ENCODE measurements at places on chromosomes 1 and 21.
A peak's percentile ranks its signal among the peaks of the same experiment; 100 is the strongest.

DNA sequence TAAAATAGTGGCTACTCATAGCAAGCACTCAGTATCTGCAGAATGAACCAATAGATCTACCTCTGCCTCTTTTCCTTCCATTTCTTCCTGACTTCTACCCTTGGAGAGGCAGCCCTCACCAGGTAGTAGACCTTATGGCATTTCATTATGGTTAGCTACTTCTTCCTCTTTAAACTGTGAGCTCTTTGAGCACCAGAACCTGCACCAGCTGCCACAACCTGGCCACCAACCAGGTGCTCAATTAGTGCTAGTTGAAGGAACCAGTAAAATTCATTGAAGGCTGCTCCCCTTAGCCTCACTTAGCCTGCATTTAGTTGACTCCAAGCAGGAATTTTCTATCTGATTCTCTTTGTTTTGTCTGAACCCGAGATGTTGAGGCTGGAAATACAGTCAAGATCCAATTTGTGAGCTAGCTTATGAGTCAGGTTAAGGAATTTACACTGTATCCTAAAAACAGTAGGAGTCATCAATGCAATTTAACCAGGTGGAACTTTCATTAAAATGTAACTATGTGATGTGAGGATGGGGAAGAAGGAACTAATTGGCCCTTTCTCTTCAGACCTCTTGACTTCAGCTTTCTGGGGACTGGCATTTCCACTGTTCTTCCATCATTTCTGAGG, 81.5 kb upstream of the UBE2U start:
- DNase-seq: no peak

GRCh38 chr1:31674626-31675025, 29.2 kb downstream of the COL16A1 start:
- no peak for DNase-seq

- no peak for DNase-seq
Measured at GRCh38 chr1:23473037-23473800, 10.8 kb downstream of the ASAP3 start.

DNA sequence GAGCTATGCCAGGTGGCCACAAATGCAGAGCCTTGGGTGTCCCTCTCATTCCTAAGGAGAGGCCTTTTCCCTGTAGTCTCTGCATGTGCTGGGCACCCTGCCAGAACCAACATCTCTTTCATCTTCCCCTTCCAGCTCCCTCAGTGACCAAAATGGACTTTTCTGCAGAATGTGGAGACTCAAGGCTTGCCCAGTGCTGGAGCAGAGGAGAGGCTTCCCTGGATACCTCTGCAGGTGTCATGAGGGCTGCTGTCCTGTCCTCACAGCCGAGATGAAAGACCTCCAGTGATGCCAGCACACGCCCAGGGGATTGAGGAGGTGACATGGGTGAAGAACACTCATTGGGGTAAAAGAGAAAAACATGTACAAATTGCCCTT, 347.0 kb upstream of the AJAP1 start:
- DNase-seq: no peak

DNA sequence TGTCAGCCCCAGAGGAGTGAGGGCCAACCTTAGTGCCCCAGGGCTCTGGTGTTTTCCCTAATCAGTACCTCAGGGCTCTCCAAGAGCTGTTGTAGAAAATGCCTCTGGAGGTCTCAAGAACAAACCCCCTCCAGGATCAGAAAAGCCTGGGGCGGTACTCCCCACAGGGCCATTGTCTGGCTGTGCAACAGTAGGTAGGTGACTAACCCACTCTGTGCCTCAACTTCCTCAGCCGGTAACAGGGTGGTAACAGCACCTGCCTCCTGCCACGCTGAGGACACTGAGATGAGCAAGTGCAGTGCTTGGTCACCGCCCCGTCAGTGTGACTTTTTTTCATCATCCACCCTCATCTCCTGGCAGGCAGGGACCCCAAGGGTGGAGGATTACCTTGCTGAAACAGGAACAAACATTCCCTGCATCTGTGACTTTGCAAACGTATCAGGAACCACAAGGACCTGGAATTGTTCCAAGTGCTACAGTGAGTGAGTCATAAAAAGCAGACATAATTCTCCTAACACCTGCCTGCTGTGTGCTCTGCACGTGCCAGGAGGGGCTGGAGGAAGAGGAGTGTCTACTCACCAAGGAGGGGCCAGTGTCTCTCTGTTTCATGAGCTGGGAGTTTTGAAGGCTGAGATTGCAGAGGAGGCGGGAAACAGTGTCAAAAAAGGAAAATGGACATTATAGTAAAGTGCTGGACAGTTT, 440.8 kb downstream of the NPHP4 start:
- no peak for DNase-seq

DNA sequence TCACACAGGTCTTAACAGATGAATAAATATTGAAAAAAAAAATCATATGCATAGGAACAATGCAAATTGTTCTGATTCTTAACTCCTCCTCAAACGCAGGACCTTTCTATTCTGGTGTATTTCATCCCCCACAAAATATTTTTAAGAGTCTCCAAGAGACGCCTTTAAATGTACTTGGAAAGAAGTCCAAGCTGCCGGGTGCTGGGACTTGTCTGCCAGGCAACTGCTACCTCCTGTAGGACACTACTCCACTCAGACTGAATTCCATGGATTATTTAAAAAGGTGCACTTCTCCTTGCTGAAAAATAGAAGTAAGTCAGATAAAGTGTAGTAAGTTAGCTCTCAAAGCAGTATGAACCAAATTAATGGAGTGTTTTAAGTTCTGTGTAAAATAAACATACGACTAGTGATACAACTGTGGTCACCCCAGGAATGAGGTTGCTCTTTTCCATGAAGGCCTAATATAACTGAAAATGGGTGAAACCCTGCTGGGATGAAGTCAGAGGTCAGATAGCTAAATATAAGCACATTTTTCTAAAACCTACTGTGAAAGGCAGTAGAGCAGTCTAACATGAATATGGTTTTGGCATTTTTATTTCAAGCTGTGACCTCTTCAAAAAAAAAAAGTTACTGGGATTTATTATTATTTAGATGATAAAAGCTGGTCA, 189.2 kb upstream of the PBX1 start:
- no peak for DNase-seq

DNA sequence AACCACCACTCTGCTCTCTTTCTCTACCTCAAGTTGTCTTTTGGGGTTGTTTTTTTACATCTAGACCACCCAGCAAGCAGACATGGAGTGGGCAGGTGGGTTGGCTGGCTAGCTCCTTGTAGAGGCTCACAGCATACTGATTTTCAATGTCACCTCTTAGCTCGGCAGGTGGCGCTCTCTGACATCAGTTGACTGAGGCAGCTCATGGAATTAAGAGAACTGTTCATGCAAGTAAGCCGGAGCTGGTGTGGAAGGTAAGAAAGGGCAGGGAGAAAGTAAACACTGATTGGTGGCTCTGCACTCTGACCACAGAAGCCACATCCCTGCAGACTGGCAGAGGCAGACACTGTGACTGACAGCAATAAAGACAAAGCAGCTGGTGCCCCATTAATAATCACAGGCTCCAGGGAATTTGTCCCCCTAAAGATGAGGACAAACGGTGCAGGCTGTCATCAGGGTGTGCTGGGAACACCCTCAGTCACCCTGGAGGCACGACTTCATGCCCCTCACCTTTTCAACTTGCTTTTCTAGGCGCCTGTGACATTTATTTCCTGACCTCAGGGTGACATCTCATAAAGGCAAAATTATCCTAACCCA, 226.8 kb downstream of the LMX1A start:
- peak; percentile 7 for DNase-seq

DNA sequence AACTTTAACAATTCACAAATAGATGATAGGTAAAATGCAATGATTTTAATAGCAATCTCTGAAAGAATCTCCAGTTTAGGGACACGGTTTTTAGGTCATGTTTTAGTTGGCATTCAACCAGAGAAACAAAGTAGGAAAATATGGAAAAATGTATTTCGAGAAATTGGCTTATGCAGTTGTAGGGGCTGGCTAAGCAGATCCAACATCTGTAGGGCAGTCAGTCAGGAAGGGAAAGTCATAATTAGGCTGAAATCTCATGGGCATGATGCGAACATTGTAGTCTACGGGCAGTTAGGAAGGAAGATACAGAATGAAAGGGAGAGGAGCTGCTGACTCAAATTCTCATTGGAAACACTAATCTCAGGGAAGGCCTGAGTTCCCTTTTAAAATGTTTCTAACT, 1276.0 kb upstream of the ADGRL4 start:
- DNase-seq: no peak

Measured in activated CD4-positive, alpha-beta T cell treated with anti-CD3 and anti-CD28 coated beads for 24 hours (primary cell).